ENCODE measurements at places on chromosomes 16 and 17.

GRCh38 chr17:81999587-81999975 lies 22.2 kb downstream of the ASPSCR1 start:
- no peak for DNase-seq

DNA sequence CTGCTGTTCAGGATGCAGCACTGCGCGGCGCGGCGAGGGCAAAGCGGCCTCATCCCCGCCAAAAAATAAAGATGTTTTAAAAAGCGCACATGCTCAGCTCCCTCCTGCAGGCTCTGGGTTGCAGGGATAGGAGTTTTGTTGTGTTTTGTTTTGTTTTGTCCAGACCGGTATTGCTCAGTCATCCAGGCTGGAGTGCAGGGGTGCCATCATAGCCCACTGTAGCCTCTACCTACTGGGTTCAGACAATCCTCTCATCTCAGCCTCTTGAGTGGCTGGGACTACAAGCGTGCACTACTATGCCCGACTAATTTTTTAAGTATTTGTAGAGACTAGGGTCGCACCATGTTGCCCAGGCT lies 636 bp downstream of the WWOX start:
- peak; percentile 37 for DNase-seq

- DNase-seq: no peak
Observed at GRCh38 chr17:17679748-17680147, 1.5 kb upstream of the RAI1 start.

GRCh38 chr17:76089680-76090516 lies 10.9 kb downstream of the ZACN start:
- DNase-seq: no peak

- no peak for DNase-seq
Observed at GRCh38 chr17:19720210-19720475, 3.8 kb upstream of the SLC47A2 start.

GRCh38 chr16:86072328-86073102 lies 173.6 kb downstream of the IRF8 start:
- DNase-seq: peak; percentile 23

GRCh38 chr17:75271955-75272847 lies 1.2 kb upstream of the MIF4GD start:
- no peak for DNase-seq

DNA sequence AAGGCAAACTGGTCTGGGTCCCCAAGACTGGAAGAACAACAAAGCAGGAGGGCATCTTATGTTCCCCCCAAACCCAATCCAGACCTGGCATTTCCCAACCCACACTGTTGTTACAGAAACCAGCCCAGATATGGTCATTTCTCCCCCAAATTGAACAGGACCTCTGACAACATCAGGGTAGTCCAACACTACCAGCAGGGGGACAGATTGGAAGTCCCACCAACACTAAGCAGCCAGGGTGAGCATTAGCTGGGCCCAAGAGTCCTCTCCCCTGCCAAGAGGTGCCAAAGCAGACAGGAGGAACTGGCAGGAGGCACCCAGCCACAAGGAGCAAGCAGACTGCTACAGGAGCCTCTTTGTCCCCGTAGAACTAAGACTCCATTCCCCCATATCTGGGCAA lies 29.3 kb upstream of the CNEP1R1 start:
- DNase-seq: no peak

DNA sequence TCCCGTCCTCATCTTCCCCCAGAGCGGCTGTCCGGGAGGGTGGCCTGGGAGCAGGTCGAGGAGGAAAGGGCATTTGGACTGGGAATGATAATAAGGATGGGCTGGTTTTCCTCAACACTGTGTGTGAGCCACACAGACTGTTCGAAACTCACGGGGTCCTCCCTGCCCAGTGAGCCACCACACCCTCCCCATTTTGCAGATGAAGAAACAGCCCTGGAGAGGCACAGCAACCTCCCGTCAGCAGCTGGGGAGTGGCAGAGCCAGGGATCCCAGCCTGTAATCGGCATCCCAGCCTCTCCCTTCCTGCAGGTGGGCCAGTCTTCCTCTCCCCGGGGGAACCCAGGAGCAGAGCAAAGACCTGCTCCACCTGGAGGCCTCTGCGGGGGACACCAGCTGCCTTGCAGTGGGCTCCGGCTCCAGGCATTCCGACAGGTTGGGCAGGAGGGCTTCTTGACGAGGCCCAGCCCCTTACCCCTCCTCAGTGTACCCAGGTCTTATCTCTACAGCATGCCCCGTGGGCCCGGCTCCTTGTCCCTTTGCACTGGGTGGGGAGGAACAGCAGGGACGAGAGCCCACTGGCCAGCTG lies 23.8 kb downstream of the ENGASE start:
- no peak for DNase-seq

GRCh38 chr17:3922765-3923164 lies 6.5 kb upstream of the P2RX1 start:
- no peak for DNase-seq

GRCh38 chr16:58628845-58629732 lies 537 bp downstream of the CNOT1 start:
- peak; percentile 39 for DNase-seq

GRCh38 chr17:43597624-43598356 lies 51.6 kb upstream of the ETV4 start:
- DNase-seq: no peak

GRCh38 chr17:31269578-31269983 lies 27.5 kb downstream of the OMG start:
- DNase-seq: peak; percentile 90

GRCh38 chr17:81397314-81398175 lies 2.3 kb downstream of the BAHCC1 start:
- no peak for DNase-seq
